Activated CD4-positive, alpha-beta T cell treated with anti-CD3 and anti-CD28 coated beads, Interleukin-2, amount 50 U/mL, for 1 hour (primary cell): ENCODE measurements at places on chromosomes 1 and 21.
A peak's percentile ranks its signal among the peaks of the same experiment; 100 is the strongest.

DNA sequence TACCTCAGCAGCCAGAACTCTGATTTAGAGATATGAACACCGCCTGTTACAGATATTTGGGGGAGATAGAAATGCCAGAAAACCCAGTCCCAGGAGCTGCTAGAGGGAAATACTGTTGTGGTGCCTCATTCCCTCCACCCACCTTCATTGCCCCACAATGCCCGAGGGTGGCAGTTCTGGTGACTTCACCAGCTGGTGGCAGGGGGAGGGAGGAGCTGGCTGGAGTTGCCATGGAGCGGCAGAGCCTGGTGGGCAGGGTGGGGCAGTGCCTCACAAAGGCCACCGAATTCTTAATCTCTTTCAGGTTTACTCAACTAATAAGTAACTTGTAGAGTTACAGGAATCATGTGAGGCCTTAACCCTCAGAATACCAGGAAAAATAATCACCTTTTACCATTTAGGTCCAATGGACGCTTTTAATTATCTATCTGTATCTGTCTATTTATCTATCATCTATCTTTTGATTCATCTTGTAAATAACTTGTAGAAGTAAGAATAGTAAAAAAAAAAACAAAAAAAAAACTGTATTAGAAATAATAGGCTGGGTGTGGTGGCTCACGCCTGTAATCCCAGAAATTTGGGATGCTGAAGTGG is 11.7 kb upstream of the S100A11 start:
- peak; percentile 66 for DNase-seq

DNA sequence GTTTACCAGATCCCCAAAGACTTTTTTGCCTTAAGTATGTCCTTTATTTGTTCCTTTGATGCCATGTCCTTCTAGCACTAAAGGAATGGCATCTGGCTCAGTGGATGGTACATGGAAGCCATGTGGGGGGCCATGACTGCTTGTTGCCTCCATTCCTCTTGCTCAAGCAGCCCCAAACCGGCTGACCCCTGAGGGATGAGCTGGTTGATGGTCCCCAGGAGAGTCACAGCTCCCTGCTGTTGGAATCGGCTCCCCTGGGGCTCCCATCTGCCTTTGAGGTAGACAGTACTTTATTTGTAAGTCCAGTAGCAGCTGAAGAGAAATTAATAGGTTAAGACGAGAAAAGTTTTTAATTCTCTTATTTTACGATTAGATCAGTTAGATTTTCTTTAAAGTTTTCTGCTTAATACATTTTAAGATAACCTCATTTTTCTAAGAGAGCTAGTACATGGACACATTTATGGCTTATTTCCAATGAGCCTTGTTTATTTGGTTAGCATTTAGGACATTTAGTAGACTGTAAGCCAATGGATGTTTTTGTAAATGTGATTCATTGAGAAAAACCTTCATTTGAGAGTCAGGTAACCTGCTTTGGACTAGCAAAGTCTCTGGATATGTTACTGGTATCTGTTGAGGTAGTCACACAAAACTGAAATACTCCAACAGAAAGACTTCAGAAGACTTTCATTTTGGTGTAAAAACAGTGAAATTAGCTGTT is 88.2 kb downstream of the CAMTA1 start:
- no peak for DNase-seq

GRCh38 chr1:92657701-92658100 is 127.2 kb downstream of the EVI5 start:
- no peak for DNase-seq

- no peak for DNase-seq
These were observed 1.0 kb upstream of the KAZN start for GRCh38 chr1:14597343-14598006.

DNA sequence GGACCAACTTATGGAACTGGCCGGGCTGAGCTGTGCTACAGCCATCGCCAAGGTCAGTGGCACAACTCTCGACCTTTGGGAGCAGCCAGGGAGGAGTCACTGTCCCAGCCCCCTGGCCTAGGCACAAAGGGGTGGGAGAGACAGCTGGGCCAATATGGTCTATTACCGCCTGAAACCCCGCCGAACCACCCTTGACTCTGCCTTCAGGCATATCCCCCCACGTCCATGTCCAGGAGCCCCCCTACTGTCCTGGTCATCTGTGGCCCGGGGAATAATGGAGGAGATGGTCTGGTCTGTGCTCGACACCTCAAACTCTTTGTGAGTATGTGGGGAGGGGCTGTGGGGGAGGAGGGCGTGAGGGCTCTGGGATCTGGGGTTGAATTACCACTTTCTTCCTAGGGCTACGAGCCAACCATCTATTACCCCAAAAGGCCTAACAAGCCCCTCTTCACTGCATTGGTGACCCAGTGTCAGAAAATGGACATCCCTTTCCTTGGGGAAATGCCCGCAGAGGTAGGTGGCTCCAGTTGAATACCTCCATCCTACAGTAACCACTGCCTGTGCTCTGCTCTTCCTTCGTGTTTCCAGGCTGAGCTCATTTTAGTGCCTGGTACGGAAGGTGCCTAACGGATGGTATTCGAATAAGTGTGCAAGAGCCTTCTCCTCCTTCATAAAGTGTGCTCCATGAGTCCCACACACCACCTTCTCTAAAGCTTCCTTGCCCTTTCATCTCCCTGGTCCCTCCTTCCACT is 758 bp downstream of the NAXE start:
- no peak for DNase-seq
